Hepatocyte (in vitro differentiated cells): ENCODE measurements at places on chromosomes 6 and 20.
A peak's percentile ranks its signal among the peaks of the same experiment; 100 is the strongest.

GRCh38 chr6:17932330-17932852, 55.0 kb downstream of the KIF13A start:
- no peak overlapping the region for H3K4me3 ChIP-seq
- no peaks in the 10 kb centered on the region for H3K27me3 ChIP-seq
- H3K27ac ChIP-seq, result peak overlapping the region; percentile 43
- peaks cover 33% of the 10 kb centered on the region for H3K4me1 ChIP-seq
- DNase-seq, result peak; percentile 48
- H3K36me3 ChIP-seq, result no peaks in the 10 kb centered on the region

- H3K4me1 ChIP-seq, result no peaks in the 10 kb centered on the region
- H3K27ac ChIP-seq, result no peak overlapping the region
- DNase-seq, result no peak
- no peaks in the 10 kb centered on the region for H3K27me3 ChIP-seq
- H3K4me3 ChIP-seq, result no peak overlapping the region
Observed at GRCh38 chr6:75171567-75171966, 34.3 kb downstream of the COL12A1 start.

GRCh38 chr6:43175676-43176422, 4.8 kb downstream of the SRF start:
- peaks cover 18% of the 10 kb centered on the region for H3K4me1 ChIP-seq
- DNase-seq, result no peak
- no peak overlapping the region for H3K4me3 ChIP-seq
- H3K27me3 ChIP-seq, result no peaks in the 10 kb centered on the region

DNA sequence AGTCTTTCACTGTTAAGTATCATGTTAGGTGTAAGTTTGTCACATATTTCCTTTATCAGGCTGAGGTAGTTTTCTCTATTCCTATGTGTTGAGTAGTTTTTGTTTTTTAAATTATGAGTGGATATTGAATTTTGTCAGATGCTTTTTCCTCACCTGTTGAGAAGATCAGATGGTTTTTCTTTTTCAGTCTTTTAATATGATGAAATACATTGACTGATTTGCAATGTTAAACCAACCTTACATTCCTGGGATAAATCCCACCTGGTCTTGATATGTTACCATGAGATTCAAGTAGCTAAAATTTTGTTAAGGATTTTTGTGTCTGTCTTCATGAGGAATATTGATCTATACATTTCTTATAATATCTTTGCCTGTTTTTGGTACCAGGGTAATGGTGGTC, 52.1 kb downstream of the FOXO3 start:
- H3K27ac ChIP-seq, result no peak overlapping the region
- H3K4me3 ChIP-seq, result no peak overlapping the region
- H3K4me1 ChIP-seq, result peaks cover 27% of the 10 kb centered on the region
- no peak for DNase-seq
- no peaks in the 10 kb centered on the region for H3K27me3 ChIP-seq
- H3K36me3 ChIP-seq, result no peaks in the 10 kb centered on the region

DNA sequence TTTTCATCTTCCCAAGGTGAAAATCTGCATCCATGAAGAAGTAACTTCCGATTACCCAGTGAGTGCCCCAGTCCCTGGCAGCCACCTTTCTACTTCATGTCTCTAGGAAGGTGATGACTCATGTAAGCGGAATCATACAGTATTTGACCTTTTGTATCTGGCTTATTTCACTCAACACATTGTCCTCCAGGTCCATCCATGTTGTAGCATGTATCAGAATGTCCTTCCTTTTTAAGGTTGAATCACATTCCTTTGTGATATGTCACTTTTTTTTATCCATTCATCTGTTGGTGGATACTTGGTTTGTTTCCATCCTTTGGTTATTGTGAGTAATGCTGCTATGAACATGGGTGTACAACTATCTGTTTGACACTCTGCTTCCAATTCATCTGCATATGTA, 176.3 kb upstream of the CDYL start:
- no peaks in the 10 kb centered on the region for H3K4me1 ChIP-seq
- no peaks in the 10 kb centered on the region for H3K27me3 ChIP-seq
- no peak overlapping the region for H3K4me3 ChIP-seq

- H3K27ac ChIP-seq, result no peak overlapping the region
- no peak overlapping the region for H3K4me3 ChIP-seq
- H3K36me3 ChIP-seq, result no peaks in the 10 kb centered on the region
- DNase-seq, result no peak
- H3K27me3 ChIP-seq, result no peaks in the 10 kb centered on the region
- no peaks in the 10 kb centered on the region for H3K4me1 ChIP-seq
Observed at GRCh38 chr20:19435316-19435715, 222.9 kb downstream of the SLC24A3 start.

GRCh38 chr6:106882601-106883518, 91.7 kb downstream of the CD24 start:
- H3K27me3 ChIP-seq, result no peaks in the 10 kb centered on the region
- H3K36me3 ChIP-seq, result no peaks in the 10 kb centered on the region
- no peak for DNase-seq
- H3K4me3 ChIP-seq, result no peak overlapping the region
- no peak overlapping the region for H3K27ac ChIP-seq

DNA sequence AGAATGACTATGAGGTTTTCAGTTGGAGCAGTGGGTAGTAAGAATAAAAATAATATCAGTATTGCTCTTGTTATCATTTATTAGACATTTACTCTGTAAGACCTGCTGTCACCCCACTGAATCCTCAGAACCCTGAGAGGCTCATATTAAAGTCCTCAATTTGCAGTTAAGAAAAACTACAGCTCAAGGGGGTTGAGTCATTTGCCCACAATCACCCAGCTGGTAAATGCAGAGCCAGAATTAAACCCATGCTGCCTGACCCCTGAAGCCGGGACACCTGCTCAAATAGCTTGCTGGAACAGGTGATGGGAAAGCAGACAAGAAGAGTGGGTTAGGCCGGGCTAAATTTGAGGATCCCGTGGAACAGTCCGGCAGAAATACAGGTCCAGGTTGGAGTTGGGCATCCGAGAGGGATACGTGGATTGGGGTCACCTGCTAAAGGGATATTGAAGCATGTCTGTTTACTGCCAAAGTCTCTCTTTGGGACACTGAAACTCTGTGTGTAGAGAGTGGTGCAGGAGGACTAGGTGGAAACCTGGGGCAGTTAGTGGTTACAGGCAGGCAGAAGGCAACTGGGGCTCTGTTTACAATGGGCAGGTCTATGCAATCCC, 344.1 kb downstream of the CDC5L start:
- no peaks in the 10 kb centered on the region for H3K36me3 ChIP-seq
- H3K4me1 ChIP-seq, result peaks cover 18% of the 10 kb centered on the region
- no peak overlapping the region for H3K4me3 ChIP-seq
- H3K27ac ChIP-seq, result peak overlapping the region; percentile 19
- peaks cover under 1% of the 10 kb centered on the region for H3K27me3 ChIP-seq

GRCh38 chr6:33620856-33621710, at the start of gene ITPR3:
Gene ITPR3, plus strand, starts transcription at chr6:33621322. Its CDS starts 281 bp downstream, at chr6:33621603.
- H3K27me3 ChIP-seq, result no peaks in the 10 kb centered on the region
- H3K4me1 ChIP-seq, result no peaks in the 10 kb centered on the region
- peak within 1 kb of the TSS; percentile 95 for H3K27ac ChIP-seq
- DNase-seq, result peak; percentile 78
- H3K4me3 ChIP-seq, result peak within 1 kb of the TSS; percentile 66
- H3K36me3 ChIP-seq, result no peaks in the 10 kb centered on the region

- H3K4me1 ChIP-seq, result peaks cover 5% of the 10 kb centered on the region
- H3K27me3 ChIP-seq, result no peaks in the 10 kb centered on the region
- no peak overlapping the region for H3K27ac ChIP-seq
- DNase-seq, result peak; percentile 68
Observed at GRCh38 chr6:87066449-87067333, 28.2 kb downstream of the CGA start.

DNA sequence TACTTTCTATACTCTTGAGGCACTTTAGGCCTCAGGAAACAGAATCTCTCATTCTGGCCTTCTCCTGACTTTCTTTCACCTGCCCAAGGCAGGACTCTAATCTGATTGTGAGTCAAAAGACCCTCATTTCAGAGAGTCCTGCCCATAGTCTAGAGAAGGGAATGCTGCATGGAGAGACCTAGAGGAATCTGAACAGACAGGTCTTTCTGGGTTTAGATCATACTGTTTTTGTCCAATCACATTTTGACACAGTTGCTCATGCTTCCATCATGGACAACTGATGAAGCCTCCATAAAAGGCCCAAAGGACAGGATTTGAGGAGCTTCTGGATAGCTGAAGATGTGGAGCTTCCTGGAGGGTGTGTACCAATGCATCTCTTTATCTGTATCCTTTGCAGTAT, 48.1 kb upstream of the BTBD3 start:
- no peak for DNase-seq
- H3K4me3 ChIP-seq, result no peak overlapping the region
- H3K36me3 ChIP-seq, result no peaks in the 10 kb centered on the region
- H3K4me1 ChIP-seq, result no peaks in the 10 kb centered on the region
- no peaks in the 10 kb centered on the region for H3K27me3 ChIP-seq

DNA sequence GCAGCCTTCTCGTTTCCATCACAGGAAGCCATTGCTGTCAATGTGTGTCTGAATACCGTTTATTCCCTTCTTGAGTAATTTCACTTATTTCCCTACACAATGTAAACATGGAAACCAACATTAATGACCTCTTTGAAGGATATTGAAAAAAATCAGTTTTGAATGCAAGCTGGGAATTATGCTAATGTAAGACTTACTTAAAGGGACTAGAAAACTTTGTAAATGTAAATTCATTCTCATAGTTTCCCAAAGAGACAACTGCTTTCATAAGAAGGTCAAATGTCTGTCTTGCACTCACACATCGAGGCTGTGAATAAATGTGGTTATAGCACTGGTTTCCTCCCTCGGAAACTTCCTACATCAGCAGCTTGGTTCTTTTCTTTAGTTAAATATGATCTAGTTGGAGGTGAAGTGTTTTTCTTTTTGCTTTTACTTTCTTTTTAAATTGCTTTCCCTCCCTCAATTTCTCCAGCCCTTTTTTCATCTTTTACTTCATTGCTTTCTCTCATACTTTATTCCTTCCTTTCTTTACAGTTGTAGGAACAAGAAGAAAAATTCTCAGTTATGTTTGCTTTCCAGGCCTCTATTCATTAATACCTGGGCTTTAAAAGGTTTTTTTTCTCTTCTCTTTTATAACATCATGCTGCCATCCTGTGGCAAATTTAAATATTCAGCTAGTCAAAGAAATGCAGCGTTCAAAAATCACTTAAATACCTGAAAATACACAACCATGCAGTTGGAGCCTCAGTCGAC, 108.3 kb downstream of the TNFAIP3 start:
- no peak overlapping the region for H3K4me3 ChIP-seq
- H3K4me1 ChIP-seq, result peaks cover 3% of the 10 kb centered on the region
- no peaks in the 10 kb centered on the region for H3K36me3 ChIP-seq
- H3K27me3 ChIP-seq, result no peaks in the 10 kb centered on the region
- peak; percentile 18 for DNase-seq

DNA sequence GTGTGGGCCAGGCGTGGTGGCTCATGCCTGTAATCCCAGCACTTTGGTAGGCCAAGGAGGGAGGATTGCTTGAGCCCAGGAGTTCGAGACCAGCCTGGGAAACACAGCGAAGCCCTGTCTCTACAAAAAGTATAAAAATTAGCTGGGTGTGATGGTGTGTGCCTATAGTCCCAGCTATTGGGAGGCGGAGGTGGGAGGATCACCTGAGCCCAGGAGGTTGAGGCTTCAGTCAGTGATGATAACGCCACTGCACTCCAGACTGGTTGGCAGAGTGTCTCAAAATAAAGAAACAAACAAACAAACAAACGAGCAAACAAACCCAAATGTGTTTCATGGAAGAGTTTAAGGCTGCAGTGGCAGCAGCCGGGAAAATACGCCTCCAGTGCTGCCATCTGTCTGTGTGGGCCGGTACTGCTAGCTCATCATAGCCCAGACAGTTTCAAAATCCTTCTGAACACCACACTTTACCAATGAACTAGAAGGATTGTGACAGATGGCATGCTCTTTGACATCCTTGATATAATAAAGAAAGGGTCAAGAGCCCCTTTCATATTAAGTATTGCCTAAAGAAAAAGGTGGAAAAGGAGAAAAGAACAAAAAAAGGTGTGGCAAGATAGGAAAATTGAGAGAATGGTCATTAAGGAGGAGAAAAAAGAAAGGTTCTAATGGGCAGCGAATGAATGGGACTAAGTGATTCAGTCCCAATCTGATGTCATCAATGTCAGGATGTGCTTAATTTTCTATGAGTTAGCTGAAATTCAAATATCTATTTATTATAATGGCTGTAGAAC, 298.6 kb downstream of the SYNE1 start:
- no peaks in the 10 kb centered on the region for H3K36me3 ChIP-seq
- H3K4me1 ChIP-seq, result no peaks in the 10 kb centered on the region
- peak; percentile 52 for DNase-seq
- no peaks in the 10 kb centered on the region for H3K27me3 ChIP-seq
- H3K27ac ChIP-seq, result no peak overlapping the region

DNA sequence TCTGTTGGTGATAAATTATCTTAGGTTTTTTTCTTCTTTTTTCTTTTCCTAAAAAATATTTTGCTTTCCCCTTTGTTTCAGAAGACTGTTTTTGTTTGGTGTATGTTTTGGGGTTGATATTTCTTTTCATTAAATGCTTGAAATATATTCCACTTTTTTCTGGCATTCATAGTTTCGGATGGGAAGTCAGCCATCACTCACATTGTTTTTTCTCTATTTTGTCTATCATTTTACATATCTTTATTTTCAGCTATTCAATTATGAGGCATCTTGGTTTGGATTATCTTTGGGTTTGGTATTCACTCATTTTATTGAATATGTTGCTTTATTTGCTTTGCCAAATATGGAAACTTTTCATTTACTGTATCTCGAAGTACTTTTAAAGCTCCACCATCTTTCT, 600.5 kb upstream of the EYS start:
- no peaks in the 10 kb centered on the region for H3K4me1 ChIP-seq
- H3K36me3 ChIP-seq, result no peaks in the 10 kb centered on the region
- no peak for DNase-seq
- H3K4me3 ChIP-seq, result no peak overlapping the region
- H3K27ac ChIP-seq, result no peak overlapping the region
- no peaks in the 10 kb centered on the region for H3K27me3 ChIP-seq

GRCh38 chr6:52696418-52696817, 25.5 kb downstream of the TMEM14A start:
- no peak overlapping the region for H3K4me3 ChIP-seq
- no peaks in the 10 kb centered on the region for H3K4me1 ChIP-seq
- H3K27me3 ChIP-seq, result no peaks in the 10 kb centered on the region
- no peak overlapping the region for H3K27ac ChIP-seq

- no peaks in the 10 kb centered on the region for H3K27me3 ChIP-seq
- no peak overlapping the region for H3K27ac ChIP-seq
- H3K4me3 ChIP-seq, result no peak overlapping the region
- DNase-seq, result no peak
- H3K36me3 ChIP-seq, result no peaks in the 10 kb centered on the region
Observed at GRCh38 chr6:7637533-7637932, 47.5 kb downstream of the SNRNP48 start.
